Gastrocnemius medialis (tissue), 4 donors: ENCODE measurements at places on chromosomes 6 and 20.
A peak's percentile ranks its signal among the peaks of the same experiment; 100 is the strongest.

DNA sequence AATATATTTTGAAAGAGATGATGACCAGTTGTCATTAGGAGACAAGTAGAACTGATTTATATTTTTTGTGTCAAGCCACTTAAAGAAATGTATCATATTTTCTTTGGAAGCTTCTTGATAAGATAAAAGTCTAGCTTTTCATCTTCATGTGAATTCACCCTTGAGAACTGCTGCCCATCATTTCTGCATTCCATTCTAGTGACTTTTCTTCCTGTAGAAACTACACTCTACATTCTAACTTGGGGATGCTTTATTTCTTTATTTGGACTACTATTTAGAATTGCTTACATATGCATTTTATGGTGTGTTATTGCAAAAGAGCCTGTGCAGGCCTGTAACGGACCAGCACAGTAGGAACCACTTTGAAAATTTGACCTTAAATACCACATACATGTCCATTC lies 335.0 kb upstream of the KCNQ5 start:
- no peak for DNase-seq

GRCh38 chr6:149060985-149061760 lies 256.3 kb upstream of the TAB2 start:
- no peak for DNase-seq

DNA sequence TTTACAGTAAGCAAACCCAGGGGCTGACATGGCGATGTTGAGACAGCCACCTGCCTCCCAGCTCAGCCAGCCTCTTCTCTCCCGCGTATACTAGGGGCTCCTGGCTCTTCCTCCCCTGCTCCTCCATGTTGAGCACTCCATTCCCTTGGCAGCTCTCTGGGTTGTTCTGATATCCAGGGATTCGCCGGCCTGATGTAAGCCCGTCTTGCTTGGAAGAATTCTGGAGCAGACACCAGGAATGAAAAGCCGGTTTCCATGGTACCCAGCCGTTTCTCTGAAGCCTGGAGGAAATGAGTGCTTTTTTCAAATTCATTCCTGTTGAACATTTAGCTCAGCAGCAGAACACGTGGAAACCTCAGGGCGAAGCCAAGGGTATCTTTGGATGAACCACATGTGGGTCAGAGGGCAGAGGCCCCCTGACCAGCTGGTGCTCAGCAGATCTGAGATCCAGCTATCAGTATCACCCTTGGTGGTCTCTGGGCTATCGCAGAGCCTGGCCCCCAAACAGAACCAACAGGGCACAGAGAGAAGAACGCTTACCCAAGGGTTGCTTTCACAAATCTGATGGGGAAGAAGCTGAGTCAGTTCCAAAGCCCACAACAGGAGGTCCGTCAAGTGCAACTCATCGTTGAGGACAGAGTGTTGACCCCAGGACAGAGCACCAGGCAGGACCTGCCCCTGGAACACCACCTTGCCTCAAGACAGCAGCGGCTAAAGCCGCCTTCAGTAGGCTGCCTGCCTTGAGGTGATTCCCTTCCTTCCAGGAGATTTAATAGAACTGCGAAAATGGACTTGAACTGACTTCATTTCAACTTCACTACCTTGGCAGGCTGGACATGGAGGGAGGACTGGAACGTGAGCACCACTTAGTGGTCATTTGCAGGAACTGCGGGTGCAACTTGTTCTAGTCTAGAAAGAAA lies 96.1 kb upstream of the RIN2 start:
- peak; percentile 53 for DNase-seq

- no peak for DNase-seq
These were observed 333.2 kb downstream of the SAMD5 start for GRCh38 chr6:147841547-147842148.

DNA sequence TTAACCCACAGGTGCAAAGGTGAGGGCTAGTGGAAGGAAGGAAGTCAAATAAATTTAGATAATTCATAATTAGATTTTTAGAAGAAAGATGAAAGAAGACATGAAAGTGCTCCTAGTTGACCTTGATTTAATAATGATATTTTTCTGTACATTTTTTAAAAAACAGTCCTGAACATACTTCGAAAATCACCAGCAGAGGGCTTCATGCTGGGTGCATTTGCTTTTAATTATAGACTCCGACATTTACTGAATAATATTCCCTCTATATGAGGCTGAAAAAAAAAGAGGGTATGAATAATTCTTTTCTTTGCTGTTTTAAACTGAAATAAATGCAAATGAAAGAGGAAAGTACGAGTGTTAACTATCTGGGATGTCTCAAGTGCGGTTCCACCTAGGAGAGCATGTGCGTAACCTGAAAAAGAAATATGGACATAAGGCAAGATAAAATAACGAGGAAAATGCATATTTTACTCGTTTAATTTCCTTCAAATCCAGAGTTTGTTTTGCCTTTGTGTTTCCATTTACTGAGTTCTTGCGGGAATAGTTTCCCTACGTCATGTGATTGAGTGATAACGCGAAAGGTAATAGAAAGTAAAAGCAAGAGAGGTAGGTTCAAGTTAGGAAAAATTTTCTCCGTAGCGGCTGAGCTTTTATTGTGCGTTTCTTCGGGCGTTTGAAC lies 3.1 kb upstream of the TFAP2B start:
- DNase-seq = no peak

GRCh38 chr6:104943781-104944180 lies 13.1 kb upstream of the LIN28B start:
- no peak for DNase-seq

DNA sequence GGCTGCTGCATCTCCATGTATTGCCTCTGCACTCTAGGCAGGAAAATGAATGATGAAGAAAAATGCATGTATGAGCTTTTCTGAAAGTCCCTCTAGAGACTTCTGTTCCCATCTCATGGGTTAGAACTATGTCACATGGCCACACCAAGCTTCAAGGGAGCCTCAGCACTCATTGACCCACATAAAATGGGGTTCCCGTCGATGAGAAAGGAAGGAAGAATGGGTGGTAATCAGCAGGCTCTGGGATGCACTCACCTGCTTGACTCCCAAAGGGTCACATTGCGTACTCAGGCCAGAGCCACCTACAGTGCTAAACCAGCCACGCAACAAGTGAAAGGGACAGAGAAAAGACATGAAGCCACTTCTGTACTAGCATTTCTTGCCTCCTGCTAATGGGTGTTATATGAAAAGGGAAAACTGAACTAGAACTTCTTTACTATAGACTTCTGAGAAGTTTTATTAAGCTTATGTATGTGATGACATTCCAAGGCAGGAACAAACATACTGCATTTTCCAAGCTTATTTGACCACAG lies 95.8 kb upstream of the GCM1 start:
- DNase-seq = no peak

- no peak for DNase-seq
These were observed 210.9 kb upstream of the HDDC2 start for GRCh38 chr6:125512621-125513020.

- DNase-seq = no peak
These were observed 622.6 kb downstream of the EPM2A start for GRCh38 chr6:145112711-145113148.
